ENCODE measurements at places on chromosomes 5 and 9.

- DNase-seq = no peak
These were observed 103.1 kb downstream of the SERINC5 start for GRCh38 chr5:80152778-80153177.

DNA sequence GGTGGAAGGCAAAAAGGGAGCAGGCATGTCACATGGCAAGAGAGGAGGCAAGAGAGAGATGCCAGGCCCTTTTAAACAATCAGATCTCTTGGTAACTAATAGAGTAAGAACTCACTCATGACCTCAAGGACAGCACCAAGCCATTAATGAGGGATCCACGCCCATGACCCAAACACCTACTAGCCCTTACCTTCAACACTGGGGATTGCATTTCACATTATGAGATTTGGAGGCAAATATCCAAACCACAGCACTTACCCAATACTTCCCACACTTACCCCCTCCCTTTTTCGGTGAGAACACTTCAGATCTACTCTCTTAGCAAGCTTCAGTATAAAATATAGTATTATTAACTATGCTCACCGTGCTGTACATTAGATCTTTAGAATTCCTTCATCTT lies 41.9 kb downstream of the ZNF354A start:
- peak; percentile 41 for DNase-seq

- DNase-seq = no peak
These were observed 118.4 kb downstream of the PLCXD3 start for GRCh38 chr5:41392016-41392415.

GRCh38 chr5:6768590-6769230 lies 55.5 kb downstream of the TENT4A start:
- DNase-seq = no peak

- DNase-seq = no peak
These were observed 68.8 kb upstream of the LRRC70 start for GRCh38 chr5:62509806-62510205.

DNA sequence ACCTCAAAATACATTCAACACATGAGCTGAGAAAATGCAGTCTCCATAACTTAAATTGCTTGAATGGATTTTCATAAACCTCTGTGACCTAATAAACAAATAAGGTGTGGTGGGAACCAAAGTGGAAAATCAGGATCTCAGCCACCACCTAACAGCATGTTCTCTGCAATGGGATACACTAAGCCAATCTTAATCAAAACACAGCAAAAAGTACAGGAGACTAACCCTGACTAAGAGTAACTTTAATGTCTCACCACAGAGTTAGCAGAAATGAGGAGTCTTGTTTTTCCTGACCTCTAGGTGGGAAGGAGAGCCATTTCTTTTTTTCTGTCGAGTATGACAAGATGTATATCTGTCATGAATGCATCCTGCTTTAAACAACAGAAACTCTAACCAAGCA lies 48.5 kb downstream of the PLK2 start:
- no peak for DNase-seq

DNA sequence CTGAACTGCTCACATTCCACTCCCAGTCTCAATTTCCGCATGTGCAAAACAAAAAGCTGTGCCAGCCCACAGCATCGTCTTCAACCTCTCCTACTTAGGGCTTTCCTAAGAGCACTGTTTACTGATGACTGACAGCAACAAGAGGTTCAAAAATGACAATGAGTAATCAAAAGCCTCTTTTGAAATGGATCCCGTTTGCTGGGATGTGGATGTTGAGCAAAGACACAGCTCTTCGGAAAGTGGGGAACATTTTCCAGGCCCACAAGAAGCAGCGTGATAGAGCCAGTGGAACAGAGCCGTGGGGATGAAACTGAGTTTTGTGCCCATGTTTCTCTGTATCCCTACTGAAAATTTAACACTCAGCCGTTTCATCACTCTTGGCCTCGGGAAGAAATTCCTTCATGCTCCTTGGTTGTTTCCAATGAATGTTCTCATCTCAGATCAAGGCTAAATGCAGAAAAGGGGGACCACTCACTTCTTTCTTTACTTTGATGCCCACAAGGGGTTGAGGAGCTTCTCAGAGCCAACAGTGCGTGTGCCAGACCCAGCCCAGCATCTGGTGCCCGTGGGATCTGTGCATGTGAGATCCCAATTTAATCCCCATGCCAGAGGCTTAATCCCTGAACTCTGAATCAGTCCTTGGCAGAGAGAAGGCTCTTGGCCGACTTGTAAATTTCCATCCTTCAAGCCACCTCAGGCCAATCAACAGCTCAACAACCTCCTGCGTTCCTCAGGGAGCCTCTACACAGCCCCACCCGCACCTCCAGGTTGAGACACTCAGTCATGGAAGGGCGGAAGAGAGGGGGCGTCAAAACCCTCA lies 230.2 kb upstream of the DAPK1 start:
- DNase-seq = no peak

DNA sequence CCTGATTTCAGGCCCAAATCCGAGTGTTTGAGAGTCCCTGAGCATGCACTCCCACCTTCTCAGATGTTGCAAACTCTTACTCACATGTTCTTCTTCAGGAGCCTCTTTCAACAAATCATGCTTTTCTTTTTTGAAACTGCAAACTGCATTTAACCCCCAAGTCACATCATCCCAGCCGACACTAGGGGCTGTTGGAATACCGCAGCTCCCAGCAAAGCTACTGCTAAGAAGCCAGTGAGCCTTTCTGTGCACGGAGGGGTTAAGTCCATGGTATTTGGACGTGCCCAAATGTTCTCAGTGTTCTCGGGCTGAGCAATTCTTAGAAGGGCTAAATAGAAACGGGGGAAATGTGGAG lies 282.9 kb downstream of the NFIB start:
- DNase-seq = no peak

DNA sequence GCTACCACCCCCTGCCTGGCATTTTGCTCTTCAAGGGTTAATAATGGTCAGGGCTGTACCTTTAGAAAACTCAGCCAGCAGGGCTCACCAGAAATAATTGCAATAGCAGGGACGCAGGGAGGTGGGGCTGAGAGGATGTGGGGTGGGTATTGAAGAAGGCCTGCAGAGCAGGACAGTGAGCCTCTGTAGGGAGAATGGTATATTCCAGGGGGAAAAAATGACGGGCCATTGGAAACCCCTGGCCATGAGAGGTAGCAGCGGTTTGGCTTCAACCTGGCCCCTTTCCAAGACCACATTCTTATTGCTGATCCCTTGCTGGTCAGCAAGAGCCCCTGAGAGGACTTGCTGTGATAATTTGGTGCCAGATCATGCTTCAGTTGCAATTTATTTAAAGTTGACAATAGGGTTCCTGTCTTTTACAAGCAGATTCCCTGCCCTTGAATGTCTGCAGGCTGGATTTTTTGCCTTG lies 36.7 kb upstream of the CTNNA1 start:
- DNase-seq = no peak

DNA sequence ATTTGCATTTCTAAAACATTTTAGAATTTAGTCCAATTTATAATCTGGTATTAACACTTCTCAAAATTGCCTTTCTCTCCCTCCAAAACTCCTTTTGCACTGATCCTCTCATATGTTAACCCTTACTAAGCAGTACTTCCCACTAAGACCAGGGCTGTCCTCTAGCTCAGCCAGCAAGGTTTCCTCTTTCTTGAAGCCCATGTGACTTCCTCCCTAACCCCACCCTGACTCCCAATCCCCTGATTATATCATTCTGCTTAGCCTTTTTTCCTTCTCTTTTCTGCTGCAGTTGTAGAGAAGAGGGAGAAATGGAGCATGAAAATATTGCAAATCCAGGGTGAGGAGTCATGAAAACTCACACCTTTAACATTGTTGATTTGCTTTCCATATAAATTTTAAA lies 241.7 kb downstream of the MCTP1 start:
- peak; percentile 52 for DNase-seq

GRCh38 chr9:81741103-81741502 lies 51.8 kb upstream of the TLE1 start:
- no peak for DNase-seq

- DNase-seq = no peak
These were observed 171.1 kb downstream of the SAXO1 start for GRCh38 chr9:18861609-18862544.

DNA sequence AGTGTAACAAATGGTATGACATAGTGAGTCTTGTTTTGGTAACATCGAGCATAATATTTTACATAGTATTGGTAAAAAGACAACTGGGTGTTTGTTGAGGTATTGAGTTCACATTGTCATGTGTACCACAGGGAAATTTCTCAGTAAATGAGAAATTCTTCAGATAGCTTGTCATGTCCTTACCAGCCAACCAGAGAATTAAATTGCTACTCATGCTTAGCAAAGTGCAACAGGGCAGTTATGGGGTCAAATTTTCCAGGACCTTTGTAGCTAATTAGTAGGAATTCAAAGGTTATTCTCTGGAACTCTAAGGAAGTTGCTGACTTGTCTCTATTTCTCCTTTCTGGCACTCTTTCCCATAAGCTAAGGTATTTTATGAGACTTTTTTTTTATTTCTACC lies 595.7 kb downstream of the EFNA5 start:
- no peak for DNase-seq

GRCh38 chr5:149803641-149804468 lies 73.7 kb downstream of the PPARGC1B start:
- DNase-seq = no peak

DNA sequence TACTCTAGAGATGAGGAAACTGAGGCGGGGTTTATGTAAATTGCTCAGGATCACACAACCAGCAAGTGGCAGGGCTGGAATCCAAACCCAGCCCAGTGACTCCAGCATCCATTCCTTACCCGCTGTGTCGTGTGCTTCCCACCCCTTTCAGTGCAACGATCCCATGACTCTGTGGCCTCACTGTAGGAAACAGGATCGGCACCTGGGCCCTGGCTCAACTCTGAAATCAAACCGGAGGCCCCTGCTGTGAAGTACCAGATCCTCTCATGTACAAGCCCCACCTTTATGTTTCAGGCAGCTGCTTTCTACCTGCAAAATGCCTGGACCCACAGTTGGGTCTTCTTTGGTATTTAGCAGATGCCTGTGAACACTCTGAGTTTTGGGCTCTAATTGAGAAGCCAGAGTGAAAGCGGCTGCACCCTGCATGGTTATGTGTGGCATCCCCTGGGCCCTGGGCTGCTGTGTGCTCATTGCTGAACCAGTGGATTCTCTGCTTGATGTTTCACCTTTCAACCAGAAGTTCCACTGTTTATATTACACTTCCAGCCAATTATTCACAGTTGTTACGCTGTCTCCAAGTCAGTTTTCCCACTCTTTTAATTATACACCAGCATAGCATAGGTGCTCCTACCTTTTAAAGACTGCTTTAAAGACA lies 36.7 kb downstream of the ABLIM3 start:
- DNase-seq = no peak

DNA sequence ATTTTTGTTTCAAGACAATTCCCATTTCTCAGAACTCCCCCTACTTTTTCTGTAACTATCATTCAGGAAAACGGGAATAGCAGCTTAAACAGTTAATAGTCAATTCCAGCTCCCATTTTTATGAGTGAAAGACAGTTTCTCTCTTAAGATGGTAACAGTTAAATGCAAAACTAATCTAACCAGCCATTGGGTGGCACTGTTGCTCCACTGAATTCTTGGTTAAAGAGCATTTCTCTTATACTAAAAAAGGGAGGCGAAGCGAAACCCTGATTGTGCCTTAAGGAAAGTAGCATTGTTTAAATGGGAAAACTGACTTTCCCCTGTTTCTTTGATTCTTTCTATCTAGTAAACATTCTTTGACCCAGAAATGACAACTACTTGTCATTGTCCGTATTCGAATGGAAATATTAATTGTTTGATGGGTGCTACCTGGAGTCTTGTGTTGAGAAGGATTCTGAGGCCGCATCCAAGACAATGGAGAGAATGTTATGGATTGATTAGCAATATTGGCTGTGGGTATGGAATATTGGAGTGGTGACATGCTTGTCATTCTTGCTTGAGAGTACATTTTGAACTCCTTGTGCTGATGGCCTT lies 507.8 kb downstream of the MAT2B start:
- DNase-seq = peak; percentile 66

DNA sequence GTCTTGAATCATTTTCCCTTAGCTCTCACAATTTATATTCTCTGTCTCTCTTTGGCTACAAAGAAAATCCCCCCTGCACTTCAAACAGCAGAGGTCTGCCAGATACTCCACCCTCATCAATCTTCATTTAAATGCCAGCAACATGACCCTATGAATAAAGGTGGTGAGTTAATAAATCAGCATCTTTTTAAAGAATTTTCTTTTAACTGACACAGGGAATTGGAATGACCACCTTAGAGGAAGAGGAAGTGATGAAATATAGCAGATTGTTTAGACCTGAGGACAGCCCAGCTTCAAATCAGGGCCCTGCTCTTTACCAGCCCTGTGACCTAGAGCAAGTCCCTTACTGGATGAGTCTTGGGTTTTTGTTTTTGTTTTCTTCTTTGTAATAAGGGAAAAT lies 223.1 kb upstream of the PAPPA start:
- no peak for DNase-seq

- no peak for DNase-seq
These were observed 336.1 kb upstream of the SLC30A5 start for GRCh38 chr5:68757626-68758212.

- no peak for DNase-seq
These were observed 420.5 kb downstream of the EBF1 start for GRCh38 chr5:158679221-158679641.

- DNase-seq = no peak
These were observed 18.3 kb upstream of the TEK start for GRCh38 chr9:27090711-27091110.

DNA sequence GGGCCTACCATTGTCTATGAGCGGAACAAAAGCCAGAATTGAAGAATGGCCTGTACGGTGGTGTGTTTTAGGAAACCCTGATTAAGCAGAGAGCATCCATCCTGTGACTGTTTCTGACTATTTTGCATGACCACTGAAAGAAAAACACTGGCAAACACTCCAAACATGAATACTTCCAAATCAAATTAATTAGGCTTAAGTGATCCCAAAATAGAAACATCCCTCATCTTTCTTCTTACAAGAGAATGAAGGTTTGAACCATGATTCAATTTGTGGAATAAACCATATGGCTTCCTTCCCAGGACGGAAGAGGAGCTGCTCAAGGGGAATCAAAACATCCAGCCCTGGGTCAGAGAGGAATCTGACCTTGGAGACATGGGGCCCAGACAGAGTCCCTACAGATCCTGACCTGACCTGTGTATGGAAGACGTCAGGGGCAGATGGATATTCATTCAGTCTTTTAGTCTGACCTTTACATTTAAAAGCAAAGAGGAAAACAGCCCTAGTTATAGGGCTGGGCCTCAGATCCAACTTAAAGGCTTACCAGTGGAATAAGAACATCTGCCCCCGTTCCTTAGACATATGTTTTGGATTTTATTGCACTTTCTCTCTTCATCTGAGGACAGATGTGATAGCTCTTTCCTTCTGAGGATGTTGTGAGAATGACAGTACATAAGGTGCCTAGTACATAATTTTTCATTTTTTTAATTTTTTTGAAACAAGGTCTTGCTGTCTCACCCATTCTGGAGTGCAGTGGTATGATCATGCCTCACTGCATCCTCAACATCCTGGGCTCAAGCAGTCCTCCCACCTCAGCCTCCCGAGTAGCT lies 17.6 kb upstream of the RECK start:
- DNase-seq = no peak

GRCh38 chr9:15967068-15967467 lies 414.2 kb downstream of the CCDC171 start:
- no peak for DNase-seq

DNA sequence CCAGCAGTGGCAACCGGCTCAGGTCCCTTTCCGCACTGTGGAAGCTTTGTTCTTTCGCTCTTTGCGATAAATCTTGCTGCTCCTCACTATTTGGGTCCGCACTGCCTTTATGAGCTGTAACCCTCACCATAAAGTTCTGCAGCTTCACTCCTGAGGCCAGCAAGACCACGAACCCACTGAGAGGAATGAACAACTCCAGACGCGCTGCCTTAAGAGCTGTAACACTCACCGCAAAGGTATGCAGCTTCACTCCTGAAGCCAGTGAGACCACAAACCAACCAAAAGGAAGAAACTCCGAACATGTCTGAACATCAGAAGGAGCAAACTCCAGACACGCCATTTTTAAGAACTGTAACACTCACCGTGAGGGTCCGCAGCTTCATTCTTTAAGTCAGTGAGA lies 103.5 kb downstream of the GLIS3 start:
- no peak for DNase-seq

Measured in AML-193 (cell line).